ENCODE measurements at places on chromosomes 16 and 17.

DNA sequence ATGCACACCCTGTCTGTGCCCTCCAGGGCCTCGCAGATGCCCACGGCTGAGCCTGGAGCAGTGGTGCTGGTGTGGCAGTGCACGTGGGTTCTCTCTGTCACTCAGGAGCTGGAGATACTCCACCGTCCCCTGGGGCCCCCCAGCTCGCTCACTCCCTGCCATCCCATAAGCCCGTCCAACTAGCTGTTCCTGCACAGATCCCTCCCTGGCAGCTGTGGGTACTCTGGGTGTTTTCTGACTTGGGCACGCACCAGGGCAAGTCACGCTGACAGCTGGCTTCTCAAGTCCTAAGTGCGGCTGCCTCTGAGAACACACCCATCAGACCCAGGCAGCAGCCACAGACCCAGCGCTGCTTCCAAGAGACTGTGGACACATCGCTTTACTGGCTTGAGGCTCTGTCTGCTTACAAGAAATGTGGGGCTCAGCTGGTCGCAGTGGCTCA, 25.4 kb upstream of the ITGB4 start:
- no peak for DNase-seq

DNA sequence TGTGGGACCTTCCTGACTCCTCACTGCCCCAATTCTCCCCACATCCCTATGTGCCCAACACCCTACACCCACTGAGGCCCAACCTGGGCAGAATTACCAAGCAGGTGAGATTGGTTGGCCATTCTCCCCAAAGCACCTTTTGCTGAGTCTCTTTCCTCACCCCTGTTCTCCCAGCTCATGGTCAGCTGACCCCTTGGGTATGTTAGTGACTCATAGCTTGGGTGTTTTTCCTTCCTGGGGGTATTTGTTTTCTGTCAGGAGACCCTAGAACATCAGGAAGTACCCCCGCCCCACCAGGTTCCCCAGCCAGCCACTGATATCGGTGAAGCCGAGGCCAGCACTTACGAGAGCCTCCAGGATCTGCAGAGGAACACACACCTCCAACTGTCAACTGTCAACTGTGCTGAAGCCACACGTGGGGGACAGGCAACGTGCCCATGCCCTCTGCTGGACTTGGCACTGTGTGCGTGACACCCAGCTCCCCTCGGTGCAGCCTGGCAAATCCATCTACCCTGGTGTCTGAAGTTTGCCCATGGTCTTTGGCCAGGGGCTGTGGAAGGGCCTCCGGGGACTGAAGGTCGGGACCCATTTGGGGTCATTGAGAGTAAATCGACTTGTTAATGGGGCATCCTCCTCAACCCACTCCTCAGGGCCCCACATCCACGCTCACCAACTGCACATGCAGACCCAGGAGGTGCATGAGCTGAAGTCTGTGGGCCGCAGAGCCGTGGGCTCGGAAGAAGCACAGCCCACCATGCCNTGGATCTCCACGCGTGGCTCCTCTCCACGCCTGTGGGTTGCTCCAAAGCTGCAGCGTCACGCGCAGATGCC, 53.1 kb downstream of the METRNL start:
- DNase-seq: no peak

GRCh38 chr17:81238490-81238814, 403 bp downstream of the TEPSIN start:
- DNase-seq: no peak

GRCh38 chr16:8576141-8577004, 13.9 kb downstream of the TMEM114 start:
- DNase-seq: no peak

DNA sequence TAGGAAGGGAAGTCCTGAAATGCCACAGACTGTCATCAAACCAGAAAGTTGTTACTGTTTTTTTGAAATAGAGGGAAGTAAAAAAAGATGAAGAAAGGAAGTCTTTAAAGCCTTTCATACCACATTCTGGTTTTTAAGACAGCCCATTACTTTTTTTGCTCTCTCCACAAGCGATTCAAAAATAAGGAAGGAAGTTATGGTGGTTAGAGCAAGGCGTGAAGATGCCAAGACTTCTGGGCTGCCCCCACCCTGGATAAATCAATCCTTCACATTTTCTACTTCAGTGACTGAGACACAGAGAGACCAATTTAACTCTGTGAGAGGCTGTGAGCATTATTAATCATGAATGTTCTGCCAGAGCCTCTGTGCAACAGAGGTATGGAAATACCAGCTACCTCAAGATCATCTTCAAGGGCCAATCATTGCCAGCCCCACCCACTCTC, 82.3 kb upstream of the BCAR1 start:
- DNase-seq: no peak

DNA sequence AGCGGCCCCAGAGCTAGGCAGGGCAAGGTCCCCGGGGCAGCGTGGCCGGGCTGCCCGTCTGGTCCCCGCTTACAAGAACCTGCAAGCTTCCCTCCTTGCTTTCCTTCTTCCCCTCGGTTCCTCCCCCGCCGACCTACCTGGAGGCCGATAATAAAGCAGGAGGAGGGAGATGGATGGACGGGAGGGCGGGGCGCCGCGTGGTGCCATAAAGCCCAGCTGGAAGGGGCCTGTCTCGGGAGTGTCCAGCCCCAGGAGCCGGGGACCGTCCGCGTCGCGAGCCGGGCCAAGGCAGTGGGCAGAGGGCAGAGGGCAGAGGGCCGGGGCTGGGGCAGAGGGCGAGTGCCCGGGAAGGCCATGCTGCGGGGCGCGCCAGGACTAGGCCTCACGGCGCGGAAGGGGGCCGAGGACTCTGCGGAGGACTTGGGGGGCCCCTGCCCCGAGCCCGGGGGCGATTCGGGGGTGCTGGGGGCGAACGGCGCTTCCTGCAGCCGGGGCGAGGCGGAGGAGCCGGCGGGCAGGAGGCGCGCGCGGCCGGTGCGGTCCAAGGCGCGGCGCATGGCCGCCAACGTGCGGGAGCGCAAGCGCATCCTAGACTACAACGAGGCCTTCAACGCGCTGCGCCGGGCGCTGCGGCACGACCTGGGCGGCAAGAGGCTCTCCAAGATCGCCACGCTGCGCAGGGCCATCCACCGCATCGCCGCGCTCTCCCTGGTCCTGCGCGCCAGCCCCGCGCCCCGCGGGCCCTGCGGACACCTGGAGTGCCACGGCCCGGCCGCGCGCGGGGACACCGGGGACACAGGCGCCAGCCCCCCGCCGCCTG, at the start of gene BHLHA9:
TSS of gene BHLHA9 (plus strand) at position 235 of the 820 bp plus-strand sequence. CDS start at position 355, 120 bp downstream.
- no peak for DNase-seq

GRCh38 chr17:50265690-50266315, 8.5 kb upstream of the TMEM92 start:
- no peak for DNase-seq

DNA sequence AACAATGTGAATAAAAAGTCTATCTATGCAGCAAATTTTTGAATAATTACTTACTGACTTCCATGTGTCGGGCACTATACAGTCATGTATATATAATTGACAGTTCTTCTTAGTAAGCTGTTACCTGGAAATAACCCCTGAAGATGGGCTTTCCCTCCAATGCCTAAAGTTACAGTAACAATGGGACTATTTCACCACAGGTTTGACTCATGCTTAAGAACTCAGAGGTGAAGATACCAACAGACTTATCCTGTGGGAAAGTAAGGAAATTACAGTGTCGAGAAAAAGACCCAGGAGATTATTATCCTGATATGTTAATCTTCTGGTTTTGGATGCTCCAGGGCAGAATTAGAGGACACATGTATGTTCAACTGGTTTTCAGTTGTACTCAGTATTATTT, 601.5 kb upstream of the SOX9 start:
- DNase-seq: no peak

DNA sequence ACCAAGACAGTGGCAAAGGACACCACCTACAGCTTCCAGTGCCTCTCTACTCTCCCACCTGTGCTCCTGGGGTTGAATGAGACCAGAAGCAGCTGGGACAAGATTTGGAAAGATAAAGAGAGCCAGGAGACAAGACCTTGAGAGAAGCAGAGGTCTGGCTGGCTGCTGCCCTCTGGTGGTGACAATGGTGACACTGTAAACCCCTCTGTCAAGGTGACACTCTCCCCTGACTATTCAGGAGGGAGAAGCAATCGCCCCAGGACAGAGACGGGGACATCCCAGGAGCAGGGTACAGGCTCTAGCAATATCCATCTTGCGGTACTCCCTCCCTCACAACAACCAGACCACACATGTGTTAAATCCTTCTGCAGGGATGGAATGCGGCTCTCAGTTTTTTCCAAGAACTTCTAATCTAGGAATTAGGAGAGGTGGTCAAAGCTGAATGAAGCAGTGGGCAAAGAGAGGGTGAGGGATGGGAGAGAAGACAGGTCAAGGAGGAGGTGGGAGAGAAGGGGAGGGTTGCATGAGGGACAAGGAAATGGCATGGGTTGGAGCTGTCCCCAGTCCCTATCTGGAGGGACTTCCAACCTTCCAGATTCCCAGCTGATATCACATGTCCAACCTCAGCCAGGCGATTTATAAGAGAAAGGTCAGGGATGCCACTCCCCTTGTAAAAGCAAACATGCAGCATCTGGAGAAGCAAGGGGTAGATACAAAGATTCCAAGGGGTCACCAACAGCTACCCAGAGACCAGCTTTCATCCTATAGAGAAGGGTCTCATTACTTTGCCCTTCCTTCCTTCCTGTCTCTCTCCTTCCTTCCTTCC, 2.9 kb downstream of the PHOSPHO1 start:
- DNase-seq: peak; percentile 10

DNA sequence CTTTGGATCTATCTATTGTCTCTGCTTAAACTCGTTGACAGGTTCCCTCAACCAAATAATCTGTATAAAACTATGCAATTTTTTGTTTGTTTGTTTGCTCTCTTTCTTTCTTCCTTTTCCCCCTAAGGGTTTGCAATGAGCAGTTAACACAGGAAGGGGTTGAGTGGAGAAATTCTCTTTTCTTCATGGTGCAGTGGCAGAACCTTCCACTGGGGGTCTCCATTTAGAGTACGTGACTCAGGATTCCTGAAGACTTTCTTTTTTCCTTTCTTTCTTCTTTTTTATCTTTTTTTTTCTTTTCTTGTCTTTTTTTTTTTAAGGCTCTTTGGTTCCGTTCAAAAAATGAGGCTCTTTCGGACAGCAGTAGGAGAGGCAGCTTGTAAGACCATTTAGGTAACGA, 19.5 kb upstream of the RBFOX1 start:
- no peak for DNase-seq

GRCh38 chr16:85173981-85174751, 61.9 kb upstream of the CIBAR2 start:
- no peak for DNase-seq

- no peak for DNase-seq
These were observed 11.5 kb downstream of the UBALD2 start for GRCh38 chr17:76276461-76277299.

GRCh38 chr16:17306745-17307144, 164.0 kb downstream of the XYLT1 start:
- no peak for DNase-seq

DNA sequence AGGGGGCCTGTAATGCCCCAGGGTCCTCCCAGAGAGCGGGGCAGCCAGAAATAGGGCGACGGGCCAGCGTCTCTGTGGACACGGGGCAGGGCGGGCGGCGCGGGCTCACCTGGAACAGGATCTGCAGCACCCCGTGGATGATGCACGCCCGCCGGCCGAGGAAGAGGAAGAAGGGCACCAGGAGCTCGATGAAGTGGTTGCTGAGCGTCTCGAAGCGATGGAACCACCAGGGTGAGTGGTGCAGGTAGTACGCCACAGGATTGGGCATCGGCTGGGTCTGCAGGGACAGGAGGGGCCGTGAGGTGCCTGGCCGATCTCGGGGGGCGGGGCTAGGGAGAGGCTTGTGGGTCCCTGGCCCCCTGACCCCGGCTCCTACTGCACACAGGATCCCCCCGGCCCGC, 78.9 kb upstream of the GNG13 start:
- DNase-seq: no peak

- no peak for DNase-seq
These were observed 56.0 kb downstream of the RAP1GAP2 start for GRCh38 chr17:2852221-2852620.

- no peak for DNase-seq
These were observed 1.2 kb downstream of the STAT3 start for GRCh38 chr17:42386777-42387657.

GRCh38 chr16:54506741-54507500, 220.3 kb upstream of the IRX3 start:
- DNase-seq: no peak

DNA sequence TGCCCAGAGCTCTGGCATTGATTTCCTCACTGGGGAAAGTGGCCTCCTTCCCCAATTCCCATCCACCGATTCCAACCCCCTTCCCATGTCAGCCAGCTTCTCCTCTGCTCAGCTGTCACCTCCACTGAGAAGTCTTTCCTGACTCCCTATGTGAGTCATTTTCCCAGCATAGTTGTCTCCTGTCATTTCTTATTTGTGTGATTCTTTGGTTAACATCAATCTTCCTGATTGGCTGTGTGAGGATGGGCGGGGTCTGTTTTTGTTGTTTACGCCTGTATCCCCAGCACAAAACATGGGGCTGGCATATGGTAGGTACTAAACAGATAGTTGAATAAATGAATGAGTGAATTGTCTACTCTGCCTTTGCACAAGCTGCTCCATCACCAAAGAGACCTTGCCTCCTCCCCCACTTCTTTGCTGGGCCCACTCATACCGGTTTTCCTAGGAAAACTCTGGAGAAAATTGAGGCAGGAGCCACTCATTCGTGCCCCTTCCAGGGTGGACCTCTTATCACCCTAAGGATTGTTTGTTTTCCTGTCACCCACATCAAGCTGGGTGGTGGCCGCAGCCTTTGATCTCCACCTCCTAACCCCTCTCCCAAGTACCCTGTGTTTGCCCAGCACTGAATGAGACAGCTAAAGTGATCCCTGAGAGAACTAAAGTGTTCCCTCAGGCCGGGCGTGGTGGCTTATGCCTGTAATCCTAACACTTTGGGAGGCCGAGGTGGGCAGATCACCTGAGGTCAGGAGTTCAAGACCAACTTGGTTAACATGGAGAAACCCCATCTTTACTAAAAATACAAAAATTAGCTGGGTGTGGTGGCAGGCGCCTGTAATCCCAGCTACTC, 1.2 kb upstream of the GRB7 start:
- no peak for DNase-seq

GRCh38 chr17:31416503-31416923, 25.0 kb downstream of the RAB11FIP4 start:
- no peak for DNase-seq

- no peak for DNase-seq
These were observed 15.3 kb upstream of the SEC14L1 start for GRCh38 chr17:77125432-77125901.

GRCh38 chr16:13436641-13437412, 483.1 kb upstream of the ERCC4 start:
- no peak for DNase-seq

DNA sequence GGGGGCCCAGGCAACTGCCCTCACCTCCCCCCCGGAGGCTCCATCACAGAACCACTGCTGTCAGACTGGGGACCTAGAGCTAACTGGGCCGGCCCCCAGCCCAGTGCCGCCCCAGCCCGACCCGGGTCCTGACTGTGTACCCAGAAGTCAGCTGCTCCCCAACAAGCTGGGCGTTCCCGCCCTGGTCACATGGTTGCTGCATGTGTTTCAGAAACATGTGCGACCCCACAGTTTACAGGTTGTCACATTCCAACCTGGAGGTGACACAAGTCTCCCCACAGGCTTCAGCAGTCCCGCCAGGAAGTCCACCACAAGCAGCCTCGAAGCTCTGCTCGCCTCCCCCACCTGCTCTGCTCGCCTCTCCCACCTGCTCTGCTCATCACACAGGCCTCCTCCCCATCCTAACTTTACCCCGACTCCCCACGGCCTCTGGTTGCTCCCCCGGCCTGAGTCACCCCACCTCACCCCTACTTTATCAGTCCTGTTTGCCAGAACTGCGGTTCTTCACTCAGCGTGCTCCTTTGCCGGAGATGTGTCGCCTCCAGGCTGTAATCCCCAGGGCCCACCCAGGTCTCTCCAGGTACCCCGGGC, 968 bp downstream of the MRPL28 start:
- no peak for DNase-seq

GRCh38 chr17:66330646-66331037, 28.2 kb downstream of the PRKCA start:
- DNase-seq: no peak

GRCh38 chr17:17971431-17972125, 622 bp downstream of the TOM1L2 start:
- DNase-seq: no peak
